ENCODE measurements at places on chromosomes 7 and 10.

- DNase-seq = no peak
Observed at GRCh38 chr7:552868-553635, 33.4 kb upstream of the PDGFA start.

DNA sequence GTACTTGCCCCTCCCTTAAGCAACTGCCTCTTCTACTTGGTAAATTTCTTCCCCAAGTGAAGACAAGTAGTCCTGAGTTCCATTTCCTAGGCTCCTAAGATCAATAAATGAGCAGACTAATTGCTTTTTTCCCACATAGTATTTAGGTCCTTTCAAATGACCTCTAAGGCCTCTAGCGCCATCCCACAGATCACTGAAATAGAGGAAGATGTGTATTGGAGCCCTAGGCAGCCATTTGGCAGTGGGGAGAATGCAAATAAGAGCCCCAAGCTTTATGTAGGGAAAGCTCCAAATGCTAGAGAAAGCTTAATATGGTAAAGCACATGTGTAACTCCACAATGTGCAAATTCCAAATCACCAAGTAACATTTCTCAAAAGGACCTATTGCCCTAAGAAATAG lies 316.5 kb upstream of the PHF14 start:
- no peak for DNase-seq

GRCh38 chr7:52851547-52851946 lies 183.9 kb upstream of the POM121L12 start:
- no peak for DNase-seq

- no peak for DNase-seq
Observed at GRCh38 chr10:65622608-65623007, 1303.2 kb upstream of the LRRTM3 start.

DNA sequence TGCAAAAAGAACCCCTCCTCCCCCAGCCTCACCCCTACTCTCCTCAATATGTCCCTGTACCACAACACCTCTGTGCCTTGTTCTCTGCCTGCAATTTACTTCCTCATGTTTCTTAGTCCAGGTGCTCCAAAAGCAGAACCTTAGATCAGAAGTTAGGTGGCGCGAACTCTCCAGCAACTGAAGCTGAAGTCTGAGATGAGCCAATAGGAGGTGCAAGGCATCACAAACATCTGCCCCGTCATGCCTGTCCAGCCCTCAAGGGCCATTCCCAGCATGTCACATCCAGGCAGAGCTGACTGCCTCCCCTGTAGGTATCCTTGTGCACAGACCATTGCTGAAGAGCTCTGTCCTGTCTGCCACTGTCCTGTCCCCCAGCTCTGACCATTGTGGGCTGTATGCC lies 508.8 kb downstream of the GRID1 start:
- DNase-seq = no peak

DNA sequence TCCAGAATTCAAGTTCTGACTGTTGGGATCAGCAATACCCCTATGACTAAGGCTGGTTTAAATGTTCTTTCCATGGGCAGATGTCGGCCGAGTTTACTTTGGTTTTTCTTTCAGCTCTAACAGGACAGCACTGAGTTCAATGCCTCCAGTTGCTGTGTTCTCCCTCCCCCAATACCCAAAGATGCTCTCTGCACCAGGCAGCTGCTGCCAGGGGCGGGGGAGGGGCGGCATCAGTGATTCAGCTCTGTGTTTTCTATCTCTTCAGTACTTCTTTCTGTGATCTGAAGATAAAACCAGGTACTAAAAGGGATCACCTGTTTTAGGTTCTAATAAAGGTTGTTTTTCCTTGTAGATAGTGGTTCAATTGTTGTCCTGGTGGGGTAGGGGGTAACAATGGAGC lies 576.7 kb upstream of the POT1 start:
- DNase-seq = no peak

- no peak for DNase-seq
Observed at GRCh38 chr7:105649727-105650381, 68.6 kb upstream of the EFCAB10 start.

DNA sequence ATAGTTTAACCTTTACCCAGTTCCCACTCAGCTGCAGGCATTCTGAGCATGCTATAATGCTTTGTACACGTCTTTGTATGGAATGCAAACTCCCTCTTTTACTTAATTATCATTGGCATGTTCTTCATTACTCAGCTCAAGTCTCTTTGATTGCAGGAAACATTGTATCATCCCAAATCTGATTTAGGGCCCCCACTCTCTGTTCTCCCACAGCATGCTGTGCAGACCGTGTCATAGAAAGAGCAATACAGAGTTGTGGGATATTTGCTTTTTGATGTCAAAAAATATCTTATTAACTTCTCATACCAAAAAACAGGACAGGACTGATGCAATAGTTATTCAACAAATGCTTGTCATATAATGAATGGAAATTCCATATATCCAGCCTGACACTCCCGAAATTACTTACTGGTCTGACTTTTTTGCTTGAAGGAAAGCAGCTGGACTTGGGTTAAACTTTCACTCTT lies 1081.5 kb upstream of the C7orf33 start:
- no peak for DNase-seq

- no peak for DNase-seq
Observed at GRCh38 chr7:69256634-69257081, 341.6 kb upstream of the AUTS2 start.

- peak; percentile 77 for DNase-seq
Observed at GRCh38 chr7:101743995-101744360, 73.4 kb upstream of the CUX1 start.

GRCh38 chr7:151786241-151786640 lies 90.7 kb downstream of the PRKAG2 start:
- no peak for DNase-seq

DNA sequence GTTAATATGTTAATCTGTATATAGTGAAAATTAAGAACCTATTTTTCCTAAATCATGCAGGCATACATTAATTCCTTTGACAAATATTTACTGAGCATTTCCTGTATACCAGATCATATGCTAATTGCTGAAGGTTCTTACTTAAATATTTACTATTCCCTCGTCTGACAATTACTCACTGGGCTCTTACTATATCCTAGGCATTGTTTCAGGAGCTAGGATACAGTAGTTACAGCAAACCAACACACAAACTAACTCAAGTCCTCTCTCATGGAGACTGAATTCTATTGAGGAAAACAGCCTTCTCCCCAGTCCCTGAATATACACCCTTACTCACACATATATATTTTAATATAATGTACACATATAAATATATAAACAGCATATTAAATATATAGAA lies 786.0 kb downstream of the NRG3 start:
- no peak for DNase-seq

GRCh38 chr10:625751-626711 lies 63.4 kb downstream of the DIP2C start:
- no peak for DNase-seq

DNA sequence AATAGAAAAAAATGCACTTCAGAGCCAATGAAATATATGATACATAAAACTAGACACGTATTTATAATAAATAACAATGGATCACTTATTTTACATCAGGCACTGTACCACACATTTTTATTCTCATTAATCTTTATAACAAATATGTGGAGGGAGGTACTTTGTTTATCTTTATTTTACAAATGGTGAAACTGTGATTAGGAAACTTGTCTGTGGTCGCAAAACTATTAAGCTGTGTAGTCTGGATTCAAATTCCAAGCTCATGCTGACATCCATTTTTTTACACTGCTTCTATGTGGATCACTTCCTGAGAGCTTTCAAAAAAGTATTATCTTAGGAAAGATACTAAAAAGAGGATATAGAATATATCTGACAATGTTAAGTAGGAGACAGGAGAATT lies 978.6 kb downstream of the SORCS1 start:
- DNase-seq = no peak

GRCh38 chr7:81929386-81929785 lies 159.5 kb upstream of the HGF start:
- no peak for DNase-seq

DNA sequence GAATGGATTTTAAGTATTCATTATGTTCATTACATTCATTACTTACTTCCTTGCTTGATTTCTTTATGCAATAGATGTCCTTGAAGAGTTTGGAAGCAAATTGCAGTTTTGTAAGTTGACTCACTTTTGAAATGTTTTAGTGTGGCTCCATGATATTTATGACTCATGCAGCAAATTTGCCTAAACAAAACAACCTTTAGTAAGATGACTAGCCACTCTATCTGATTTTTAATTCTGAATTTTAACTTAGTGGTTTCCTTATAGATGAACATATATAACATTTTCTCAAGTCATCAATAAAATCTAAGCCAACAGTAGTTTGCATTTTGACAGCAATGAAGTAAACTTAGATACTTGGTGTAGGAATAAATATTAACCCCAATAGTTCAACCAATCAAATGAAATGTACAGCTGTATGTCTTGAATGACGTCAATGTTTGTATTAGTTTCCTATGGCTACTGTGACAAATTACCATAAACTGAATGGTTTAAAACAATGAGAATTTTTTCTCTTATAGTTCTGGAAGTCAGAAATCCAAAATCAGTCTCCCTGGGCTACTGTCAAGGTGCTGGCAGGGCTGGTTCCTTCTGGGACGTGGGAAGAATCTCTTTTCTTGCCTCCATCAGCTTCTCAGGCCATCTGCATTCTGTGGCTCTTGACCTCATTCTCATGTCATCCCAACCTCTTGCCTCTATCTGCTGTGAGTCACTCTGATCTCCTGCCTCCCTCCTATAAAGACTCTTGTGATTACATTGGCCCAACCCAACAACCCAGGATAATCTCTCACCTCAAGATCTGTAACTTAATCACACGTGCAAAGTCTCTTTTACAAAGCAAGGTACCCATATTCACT lies 73.4 kb downstream of the AHR start:
- DNase-seq = peak; percentile 60

DNA sequence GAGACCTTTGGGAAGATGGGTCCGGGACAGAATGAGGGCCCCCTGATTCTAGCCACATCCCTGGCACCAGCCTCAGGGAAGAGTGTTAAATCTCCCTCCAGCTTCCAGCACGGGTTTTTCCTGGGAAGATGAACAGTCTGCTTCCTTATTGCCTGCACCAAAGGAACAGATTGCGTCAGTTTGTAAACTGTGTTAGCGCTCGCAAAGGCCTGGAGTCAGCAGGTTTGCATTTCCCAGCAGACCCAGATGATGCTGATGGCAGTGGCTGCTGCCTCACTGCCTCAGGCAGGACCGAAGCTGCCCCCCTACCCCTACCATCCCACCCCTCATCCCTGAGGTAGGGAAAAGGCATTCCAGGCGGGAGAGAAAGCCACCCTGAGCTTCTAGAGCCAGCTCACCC lies 34.6 kb upstream of the LRRC4 start:
- DNase-seq = no peak

- DNase-seq = no peak
Observed at GRCh38 chr7:42740408-42740807, 171.5 kb downstream of the C7orf25 start.

DNA sequence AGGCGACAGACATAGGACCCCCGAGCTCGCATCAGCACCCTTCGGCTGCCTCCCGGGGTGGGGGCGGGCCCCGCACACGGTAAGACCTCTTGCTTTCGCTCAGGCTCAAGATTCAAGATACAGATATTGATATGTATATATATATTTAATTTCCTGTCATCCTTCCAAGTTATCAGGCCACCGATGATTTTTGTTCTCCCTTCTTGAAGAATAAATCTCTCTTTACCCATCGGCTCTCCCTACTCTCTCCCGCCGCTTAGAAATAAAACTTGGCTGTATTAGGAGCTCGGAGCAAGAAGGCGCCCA lies 603 bp downstream of the ADRA2A start:
- DNase-seq = no peak

- peak; percentile 57 for DNase-seq
Observed at GRCh38 chr10:22617516-22617915, 96.9 kb downstream of the PIP4K2A start.

GRCh38 chr10:100291356-100291755 lies 4.9 kb upstream of the BLOC1S2 start:
- DNase-seq = peak; percentile 69

GRCh38 chr7:123612024-123612423 lies 10.4 kb downstream of the ASB15 start:
- DNase-seq = no peak

GRCh38 chr7:36946401-36946739 lies 222.1 kb upstream of the AOAH start:
- no peak for DNase-seq

DNA sequence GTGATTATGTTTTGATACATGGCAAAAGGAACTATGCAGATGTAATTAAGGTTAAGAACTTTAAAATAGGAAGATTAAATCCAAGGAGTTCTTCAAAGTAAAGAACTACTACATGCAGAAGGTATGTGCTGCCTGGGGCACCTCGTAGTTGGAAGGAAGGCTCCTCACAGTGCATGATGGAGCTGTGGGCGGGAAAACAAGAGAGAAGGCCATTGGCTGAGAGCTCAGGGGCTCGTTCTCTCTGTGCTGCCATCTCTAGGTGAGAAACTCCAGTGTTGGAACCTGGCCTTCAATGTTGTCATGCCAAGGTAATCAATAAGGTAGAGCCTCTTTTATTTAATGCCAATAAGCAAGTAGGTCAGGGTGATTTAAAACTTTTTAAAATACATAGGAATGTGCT lies 391.4 kb upstream of the ETV1 start:
- no peak for DNase-seq

- DNase-seq = peak; percentile 89
Observed at GRCh38 chr7:50262916-50263690, 41.4 kb upstream of the IKZF1 start.

GRCh38 chr7:111400088-111400487 lies 162.2 kb downstream of the IMMP2L start:
- DNase-seq = no peak

DNA sequence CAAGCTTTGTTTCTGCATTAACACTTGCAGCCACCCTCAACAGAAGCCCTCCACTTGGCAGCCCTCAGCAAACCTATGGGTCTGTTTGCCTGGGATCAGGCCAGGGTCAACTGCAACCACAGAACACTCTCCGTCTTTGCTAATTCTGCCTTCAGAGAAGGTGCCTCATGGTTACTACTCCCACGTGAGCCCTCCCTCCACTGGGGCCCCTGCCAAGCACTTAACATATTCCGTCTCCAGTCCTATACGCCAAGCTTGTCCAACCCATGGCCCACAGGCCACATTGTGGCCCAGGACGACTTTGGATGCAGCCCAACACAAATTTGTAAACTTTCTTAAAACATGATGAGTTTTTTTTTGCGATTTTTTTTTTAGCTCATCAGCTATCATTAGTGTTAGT lies 54.7 kb downstream of the HSPA12A start:
- no peak for DNase-seq

GRCh38 chr7:100566018-100566531 lies 7.6 kb downstream of the SAP25 start:
- no peak for DNase-seq

Data from NB4 (cell line).